ENCODE measurements at places on chromosomes 6 and 20. TPM values are rescaled to one million over a fixed set of nuclear protein-coding genes. Genes with fewer than 3 reads are reported as not detected.

DNA sequence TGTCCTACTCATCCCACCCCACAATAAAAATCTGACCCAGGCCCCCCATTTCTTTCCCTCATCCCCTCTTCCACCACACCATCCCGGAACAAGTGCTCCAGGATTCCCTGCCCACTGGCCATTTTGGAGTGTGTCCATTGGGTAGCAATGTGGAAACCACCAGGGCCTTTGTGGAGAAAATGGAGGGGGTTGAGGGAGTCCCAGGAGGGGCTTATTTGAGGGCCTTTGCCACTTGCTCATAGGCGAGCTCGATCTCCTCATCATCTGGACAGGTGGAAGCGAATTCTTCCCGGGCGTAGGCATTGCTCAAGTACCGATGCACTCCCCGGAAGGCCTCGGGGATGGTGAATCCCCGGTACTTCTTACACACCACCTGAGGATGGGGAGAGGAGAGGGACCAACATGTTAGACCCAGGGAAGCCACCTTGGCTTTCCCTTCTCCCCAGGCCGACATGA lies 1.6 kb upstream of the DDAH2 start:
- no peak for DNase-seq

GRCh38 chr6:141484711-141485110 lies 648.0 kb upstream of the GJE1 start:
- DNase-seq: no peak

DNA sequence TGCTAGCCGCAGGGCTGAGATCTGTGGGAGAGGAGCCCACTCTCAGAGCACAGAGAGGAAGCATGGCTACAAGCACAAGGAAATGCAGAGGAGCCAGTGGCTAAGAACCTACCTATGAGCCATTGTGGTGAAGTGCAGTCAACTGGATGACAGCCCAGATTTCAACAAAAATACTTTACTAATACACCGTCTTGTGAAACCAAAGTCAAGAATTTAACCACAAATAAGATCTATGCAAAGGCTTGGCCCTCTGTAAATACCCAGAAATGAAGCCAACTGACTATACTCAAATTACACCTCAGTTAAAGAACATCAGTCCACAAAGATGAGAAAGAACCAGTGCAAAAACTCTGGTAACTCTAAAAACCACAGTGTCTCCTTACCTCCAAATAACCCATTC lies 40.1 kb upstream of the PTCHD4 start:
- DNase-seq: no peak

Gene TRIM10
- total RNA-seq: under 0.01 TPM

All from lung microvascular endothelial cell (primary cell).